NCI-H82 (cell line): ENCODE measurements at places on chromosomes 5 and 9.

DNA sequence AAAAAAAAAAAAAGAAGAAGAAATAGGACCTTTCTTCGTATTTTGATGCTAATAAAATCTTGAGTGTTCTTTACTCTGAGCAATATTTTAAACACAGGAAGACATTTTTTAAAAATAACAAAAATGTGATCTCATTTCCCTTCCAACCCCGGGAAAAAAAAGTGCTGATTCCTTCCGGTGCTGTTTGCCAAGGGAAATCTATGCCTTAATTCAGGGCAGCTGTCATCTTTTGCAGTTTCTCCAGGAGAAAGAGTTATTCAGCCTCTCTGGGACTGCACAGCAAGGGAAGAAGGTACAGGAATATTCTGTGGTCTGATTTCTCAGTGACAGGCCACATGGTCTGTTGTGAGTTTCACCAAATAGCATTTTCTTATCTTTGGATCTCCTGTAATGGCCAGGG lies 291.9 kb upstream of the IRX1 start:
- DNase-seq, result no peak

DNA sequence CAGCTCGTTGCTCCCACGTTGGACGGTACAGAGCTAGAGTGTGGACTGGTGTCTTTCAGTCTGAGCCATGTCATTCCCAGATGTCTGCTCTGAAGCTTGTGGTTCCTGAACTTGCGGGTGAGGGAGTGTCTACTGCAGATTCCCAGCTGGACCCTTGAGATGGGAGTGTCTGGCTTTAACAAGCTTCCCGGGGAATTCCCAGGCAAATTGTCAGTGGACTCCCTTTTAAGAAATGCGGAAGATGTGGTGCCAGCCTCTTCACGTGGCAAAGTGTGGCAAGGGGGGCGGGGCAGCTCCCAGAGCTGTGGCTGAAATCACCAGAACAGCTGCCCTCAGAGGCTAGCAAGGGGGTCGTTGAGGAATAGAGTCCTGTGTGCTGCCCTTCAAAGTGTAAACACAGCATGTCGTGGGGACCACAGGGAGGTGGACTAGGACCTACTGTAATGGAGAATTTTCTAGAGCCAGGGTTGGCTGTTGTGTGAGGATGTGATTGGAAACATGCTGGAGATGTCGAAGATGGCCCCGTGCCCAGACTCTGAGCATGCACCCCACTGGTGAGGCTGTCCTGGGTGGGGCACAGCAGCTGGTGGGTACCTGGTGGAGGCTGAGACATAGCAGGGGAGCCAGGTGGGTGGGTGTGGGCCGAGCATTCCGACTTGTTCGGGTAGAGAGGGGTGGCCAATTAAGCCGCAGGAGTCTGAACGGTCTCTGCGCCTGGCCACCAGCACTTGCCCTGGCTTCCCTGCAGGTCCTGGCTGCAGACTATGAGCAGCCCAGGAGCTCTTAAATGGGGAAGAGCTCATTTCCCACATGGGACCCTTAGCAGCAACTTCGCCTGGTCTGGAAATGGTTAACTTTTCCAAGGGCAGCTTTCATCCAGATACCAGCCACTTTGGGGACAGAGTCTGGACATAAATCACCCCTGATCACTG lies 37.4 kb downstream of the PRRX2 start:
- no peak for DNase-seq

- DNase-seq, result no peak
Observed at GRCh38 chr5:25128606-25129005, 483.8 kb upstream of the CDH10 start.

- peak; percentile 48 for DNase-seq
Observed at GRCh38 chr9:130327781-130328348, 62.3 kb downstream of the HMCN2 start.

DNA sequence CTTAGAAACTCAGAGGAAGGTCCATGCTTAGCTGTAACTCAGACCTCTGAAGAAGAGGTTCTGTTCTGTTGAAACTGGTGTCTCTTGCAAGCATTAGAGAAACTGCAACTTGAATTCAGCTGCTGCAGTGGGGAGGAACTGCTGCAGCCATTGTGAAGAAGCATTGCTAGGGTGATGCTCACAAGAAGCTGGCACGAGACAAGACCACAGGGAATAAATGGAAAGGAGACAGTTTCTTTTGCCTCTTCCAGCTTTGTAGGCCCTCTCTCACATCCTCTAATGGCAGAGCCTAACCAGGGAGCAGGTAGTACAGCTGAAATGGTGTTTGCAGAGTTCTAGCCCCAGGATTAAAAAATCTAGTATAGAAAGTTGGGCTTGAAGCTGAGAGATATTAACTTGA lies 148.0 kb upstream of the DMAC1 start:
- DNase-seq, result no peak

- no peak for DNase-seq
Observed at GRCh38 chr9:107386396-107386795, 103.2 kb downstream of the KLF4 start.

GRCh38 chr9:134721344-134721743 lies 79.7 kb downstream of the COL5A1 start:
- DNase-seq, result no peak

- peak; percentile 75 for DNase-seq
Observed at GRCh38 chr9:26326563-26326962, 566.0 kb downstream of the CAAP1 start.

GRCh38 chr9:127503947-127504886 lies 52.9 kb downstream of the LRSAM1 start:
- peak; percentile 83 for DNase-seq

GRCh38 chr5:83973925-83974815 lies 253.5 kb upstream of the HAPLN1 start:
- no peak for DNase-seq

DNA sequence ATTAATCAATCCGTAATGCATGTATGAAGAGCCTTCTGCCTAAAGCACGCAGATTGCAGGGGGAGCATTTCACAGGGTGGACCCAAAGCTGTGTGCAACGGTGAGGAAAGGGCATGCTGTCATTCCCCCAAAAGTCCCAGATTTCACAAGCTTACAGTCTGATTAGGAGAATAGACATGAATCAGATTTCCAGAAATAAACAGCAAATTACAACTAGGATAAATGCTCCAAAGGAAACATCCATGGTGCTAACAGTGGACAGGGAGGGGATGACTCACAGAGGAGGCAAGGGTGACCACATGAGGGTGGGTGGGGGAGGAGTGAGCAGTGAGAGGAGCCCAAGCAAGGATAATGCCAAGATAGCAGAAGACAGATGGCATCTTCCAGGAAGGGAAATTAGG lies 258.4 kb upstream of the TAS2R1 start:
- no peak for DNase-seq

DNA sequence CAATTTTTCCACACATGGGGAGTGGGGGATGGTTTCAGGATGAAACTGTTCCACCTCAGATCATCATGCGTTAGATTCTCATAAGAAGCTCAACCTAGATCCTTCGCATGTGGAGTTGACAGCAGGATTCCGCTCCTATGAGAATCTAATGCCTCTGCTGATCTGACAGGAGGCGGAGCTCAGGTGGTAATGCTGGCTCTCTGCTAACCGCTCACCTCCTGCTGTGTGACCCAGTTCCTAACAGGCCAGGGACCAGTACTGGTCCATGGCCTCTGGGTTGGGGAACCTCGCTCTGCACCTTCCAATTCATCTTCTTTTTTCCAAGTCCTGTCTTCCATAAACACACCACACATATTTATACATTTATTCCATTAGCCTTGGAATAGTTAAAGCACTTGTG lies 33.0 kb downstream of the POU5F2 start:
- DNase-seq, result peak; percentile 5

DNA sequence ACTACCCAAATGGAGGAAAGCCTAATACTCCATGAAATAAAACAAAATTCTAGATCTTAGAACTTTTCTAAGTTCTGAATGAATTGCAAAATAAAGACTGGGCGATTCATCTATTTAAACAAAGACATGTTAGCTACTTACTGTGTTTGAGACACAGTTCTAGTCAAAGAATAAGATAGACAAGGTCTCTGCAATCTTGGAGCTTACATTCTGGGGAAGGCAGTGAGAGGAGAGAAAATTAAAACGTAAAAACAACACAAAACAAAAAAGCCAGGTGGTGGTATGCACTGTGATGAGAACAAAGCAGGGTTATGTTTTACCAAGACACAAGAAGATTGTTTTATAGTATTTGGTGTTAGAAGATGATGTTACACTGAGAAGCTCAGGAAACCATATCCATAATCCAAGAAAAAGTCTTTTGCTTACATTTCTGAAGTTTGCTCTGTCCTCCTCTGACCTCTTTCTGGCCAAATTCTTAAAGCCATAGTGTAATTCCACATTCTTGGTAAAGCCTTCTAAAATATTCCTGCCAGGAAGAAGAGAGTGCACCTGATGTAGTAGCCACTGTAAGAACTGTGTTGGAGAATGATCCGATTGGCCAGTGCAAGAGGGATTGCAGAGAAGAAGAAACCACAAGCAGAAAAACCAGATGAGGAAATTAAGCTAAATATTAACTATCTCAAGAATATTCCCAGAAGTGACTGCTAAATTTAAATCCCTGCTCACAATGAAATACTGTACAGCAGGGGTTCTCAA lies 218.4 kb downstream of the PCSK1 start:
- DNase-seq, result no peak

DNA sequence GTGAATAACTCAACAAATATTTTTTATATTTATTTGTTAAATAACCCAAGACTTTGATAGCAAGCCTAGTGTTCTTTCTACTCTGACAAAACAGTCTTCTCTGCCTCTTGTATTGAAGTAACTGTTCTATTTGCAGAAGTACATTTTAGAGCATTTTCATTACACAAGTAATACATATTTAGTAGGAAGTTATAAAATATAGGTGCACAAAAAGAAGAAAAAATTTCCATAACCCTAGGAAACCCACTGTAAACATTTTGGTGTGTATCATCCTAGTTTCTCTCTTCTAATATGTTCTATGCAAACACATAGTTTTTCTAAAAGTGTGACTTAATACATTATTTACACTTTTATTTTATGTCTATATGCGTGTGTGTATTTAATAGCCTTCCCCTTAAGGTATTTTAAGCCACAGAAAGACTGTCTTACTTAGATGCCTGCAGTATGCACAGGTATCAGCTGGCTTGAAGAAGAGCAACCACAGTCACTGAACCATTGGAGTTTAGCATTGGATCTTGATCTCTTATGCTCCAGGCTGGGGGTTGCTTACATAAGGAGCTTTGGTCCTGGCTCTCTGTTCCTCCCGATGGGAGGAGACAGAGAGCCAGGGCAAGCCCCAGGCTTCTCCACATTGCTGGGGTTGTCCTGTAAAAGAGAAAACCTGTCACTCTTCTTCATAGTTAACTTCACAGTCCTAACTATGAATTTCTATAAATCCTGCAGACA lies 3.8 kb downstream of the SELENOP start:
- DNase-seq, result peak; percentile 19

GRCh38 chr5:89043676-89044075 lies 160.7 kb upstream of the MEF2C start:
- DNase-seq, result no peak

- DNase-seq, result no peak
Observed at GRCh38 chr9:131227112-131227958, 49.0 kb downstream of the FAM78A start.

GRCh38 chr5:158884827-158885518 lies 214.7 kb downstream of the EBF1 start:
- no peak for DNase-seq

- DNase-seq, result peak; percentile 44
Observed at GRCh38 chr9:112104401-112104800, 70.7 kb downstream of the SUSD1 start.

DNA sequence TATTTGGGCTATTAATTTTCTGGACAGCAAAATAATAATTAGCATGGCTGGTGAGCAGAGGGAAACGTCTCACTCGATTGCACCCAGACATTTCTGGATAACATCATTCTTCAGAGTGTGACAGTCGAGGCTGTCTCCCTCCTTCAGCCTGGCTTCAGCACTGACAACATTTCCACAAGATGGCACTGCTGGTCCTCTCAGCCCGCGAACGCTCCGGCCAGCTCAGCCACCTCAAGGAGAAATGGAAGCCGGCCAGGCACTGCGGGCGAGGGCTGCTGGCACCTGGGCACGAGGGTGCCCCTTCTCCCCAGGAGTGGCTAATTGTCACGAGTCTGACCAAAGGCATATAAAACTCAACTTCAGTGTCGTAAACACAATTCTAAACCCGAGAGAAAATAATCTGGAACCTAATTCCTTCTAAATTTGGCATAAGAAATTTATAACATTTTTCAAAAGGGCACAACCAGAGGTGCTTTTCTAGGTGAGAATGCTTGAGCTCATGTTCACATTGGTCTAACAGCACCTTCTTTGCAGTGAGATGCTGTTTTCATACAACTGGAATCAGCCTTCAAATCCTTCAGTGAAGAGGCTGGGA lies 65.9 kb downstream of the DAP start:
- DNase-seq, result peak; percentile 70

- DNase-seq, result no peak
Observed at GRCh38 chr9:92963831-92964606, 16.7 kb downstream of the FGD3 start.

GRCh38 chr5:43369651-43370050 lies 42.5 kb downstream of the CCL28 start:
- no peak for DNase-seq

GRCh38 chr5:88203981-88204750 lies 64.5 kb downstream of the TMEM161B start:
- DNase-seq, result no peak

GRCh38 chr5:151144922-151145321 lies 12.7 kb downstream of the ANXA6 start:
- DNase-seq, result no peak

- DNase-seq, result no peak
Observed at GRCh38 chr9:93663877-93664548, 87.6 kb downstream of the PHF2 start.

DNA sequence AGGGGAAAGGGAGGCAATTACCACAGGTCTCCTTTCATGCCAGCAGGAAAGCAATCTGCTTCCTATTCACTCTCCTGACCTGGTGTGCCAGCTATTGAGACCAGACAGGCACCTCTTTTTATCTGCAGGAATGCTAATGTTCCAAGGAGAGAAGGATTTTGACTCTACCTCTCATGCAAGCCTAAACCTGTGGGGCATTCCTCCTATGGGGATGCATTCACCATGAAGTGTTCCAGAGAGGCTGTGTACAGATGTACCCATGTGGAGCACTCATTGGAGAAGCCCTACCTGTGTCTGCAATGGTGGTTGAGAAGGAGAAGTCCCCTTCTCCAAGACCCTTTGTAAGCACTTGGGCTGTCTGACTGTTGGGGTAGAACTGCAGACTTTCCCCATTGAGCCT lies 45.4 kb upstream of the EDIL3 start:
- no peak for DNase-seq

DNA sequence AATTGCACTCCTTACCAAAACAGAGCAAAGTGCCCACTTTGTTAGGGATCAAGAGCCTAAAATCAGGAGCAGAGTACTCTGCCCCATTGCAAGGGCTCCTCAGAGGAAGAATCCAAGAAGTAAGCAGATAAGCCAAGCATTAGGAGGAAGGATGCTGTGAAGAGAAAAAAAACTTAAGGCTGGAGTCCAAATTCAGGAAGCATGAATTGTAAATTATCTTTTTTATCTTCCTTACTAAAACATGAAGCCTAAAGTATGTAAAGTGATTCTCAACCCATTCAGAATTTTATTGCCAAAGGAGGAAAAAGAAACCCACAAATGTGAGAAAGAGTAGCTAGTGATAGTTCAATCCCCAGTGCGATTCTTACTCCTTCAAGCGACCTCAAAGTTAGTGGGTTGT lies 523.9 kb downstream of the TAF11L14 start:
- DNase-seq, result no peak
